ENCODE measurements at places on chromosomes 2 and 18.

- peak; percentile 80 for DNase-seq
Observed at GRCh38 chr18:48942554-48943261, 8.1 kb downstream of the SMAD7 start.

- no peak for DNase-seq
Observed at GRCh38 chr2:220962556-220962955, 609.5 kb downstream of the EPHA4 start.

DNA sequence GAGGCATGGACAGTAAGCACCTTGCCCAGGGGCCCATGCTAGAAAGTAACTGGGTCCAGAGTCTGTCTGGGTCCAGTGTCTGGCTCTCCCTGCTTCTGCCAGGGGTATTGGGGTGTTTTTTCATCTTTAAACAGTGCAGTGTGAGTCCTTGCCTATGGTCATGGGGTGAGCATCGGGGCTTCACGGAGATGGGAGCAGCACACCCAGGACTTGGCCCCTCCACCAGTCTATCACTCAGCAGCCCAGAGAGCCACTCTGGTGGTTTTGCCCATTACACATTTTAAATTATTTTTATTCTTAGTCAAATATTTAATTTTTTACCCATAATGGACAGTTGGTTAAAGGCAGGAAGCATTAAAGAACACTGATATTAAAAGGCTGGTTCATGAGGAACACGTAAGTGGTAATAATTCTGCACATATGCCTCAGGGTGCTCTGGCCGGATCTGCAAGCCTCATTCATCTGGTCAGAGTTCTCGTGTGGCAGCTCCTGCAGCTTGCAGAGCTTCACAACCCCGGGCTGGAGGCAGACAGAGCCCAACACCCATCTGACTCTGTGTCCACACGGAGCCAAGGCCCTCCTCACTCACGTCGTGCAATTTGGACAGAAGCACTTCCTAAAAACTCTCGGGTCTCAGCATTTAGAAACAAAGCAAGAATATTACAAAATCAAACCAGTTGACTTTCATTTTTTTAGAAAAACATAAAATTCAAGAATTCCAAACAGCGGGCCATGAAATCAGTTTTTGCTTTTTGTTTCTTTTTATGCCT is 204.1 kb downstream of the CTIF start:
- DNase-seq, result no peak

- no peak for DNase-seq
Observed at GRCh38 chr2:112032224-112032586, 22.9 kb upstream of the TMEM87B start.

DNA sequence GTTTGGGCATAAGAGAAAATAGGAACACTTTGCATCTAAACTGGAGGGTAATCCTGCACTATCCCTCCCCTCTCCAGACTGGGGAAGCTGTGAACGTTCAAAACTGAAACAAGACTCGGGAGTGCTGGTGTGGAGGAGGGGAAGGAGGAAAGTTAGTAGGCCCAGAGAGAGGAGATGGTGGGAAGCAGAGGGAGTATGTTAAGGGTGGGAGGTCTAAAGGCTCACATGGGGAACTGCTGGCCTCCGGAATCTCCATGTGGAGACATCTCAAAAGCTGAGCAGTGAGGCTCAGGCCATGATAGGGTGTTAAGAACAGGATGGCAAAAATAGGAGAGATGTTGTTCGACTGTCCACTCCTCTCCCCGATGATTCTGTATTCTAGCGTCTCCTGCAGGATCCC is 47.9 kb downstream of the ADD2 start:
- DNase-seq, result no peak
